Stimulated activated CD4-positive, alpha-beta T cell treated with anti-CD3 and anti-CD28 coated beads, Interleukin-4, amount 100 ng/mL, for 24 hours (primary cell): ENCODE measurements at places on chromosomes 1 and 21.

DNA sequence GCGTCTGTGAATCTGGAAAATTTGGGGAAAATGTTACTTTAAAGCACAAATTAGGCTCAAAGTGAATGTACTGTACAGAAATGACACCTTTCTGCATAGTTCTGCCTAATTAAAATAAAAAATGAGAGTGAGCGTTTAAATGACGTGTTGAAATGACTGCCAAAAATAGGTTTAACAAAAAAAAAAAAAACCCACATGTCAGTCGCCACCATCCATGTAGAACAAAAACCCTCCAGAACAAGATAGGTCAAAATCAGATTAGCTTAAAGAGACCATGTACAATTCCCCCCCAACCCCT is 745 bp downstream of the PARP1 start:
- no peak for DNase-seq

DNA sequence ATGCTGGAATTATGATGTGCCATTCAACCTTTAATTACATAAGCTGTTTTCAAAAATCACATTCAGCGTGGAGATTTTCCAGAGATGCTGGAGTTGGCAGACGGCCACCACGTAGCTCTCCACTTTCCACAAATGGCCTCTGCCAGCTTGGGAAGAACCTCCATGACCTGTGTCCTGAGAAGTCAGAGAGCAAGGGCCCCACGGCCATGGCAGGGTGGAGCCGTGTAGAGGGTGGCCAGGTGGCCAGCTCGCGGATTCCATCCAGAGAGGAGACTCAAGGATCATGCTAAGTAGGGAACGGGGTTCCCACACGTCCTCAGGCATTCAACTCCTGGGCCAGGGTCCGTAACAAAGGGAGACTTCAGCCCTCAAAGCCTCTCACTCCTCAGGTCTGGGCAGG is 1.3 kb upstream of the GALE start:
- no peak for DNase-seq

DNA sequence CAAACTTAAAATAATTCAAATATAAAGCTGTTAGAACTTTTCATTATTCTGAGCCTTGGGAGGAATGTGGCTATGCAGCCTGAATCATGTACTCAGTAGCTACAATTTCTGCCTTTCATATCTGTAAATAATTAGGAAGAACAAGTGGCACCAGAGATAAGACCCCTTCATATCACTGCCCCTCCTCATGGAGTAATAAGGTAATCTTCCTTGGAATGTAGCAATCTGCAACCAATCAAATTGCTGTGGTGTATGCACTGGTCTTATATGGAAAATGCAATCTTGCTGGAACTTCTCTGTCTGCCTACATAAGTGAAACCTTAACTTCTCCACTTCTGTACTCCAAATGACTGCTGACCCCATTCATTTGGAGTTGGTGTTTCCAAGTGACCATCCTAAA is 104.4 kb upstream of the VANGL1 start:
- DNase-seq: no peak

GRCh38 chr1:77316006-77316405 is 34.2 kb downstream of the AK5 start:
- no peak for DNase-seq

DNA sequence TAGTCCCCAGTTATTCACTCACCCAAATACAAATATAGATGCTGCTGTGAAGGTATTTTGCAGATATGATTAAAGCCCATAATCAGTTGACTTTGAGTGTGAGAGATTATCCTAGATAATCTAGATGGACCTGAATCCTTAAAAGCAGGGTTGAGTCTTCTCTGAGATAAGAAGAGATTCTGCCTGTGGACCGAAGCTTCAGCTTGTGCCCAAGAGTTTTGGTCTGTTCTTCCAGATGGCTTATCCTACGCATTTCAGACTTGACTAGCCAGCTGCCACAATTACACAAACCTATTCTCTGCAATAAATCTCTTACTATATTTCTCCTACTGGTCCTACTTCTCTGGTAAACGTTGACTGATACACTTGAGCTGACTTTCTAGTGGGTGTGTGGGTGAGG is 145.1 kb downstream of the KCNJ6 start:
- no peak for DNase-seq

DNA sequence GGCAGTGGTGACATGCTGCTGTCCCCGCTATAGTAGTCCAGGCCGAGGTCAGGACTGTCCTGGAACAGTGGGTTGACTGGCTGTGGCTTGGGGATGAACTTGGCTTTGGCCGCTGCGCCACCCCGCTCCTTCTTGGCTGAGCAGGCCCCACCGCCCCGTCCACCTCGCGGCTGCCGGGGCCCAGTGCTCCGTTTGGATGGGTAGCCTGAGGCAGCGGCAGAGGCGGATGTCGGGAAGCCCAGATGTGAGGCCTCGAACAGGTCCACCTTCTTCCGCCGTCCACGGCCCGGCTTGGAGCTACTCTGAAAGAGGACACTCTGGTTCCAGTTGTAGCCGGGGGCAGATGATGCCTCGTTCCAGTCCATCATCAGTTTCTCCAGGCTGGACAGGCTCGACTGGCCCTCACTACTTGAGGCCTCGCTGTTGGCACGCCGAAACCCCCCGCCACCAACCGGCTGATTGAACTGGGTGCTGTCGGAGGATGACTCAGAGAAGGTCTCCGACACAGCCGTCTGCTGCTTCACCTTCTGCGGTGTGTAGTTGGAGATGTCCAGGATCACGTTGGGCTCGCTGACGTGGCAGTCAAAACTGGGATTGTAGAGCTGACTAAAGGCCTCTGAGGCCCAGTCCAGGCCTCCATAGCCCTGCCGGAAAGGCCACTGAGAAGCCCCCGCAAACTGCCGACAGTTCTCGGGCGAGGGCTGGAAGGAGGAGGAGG is 55.6 kb downstream of the AHDC1 start:
- DNase-seq: no peak

GRCh38 chr1:204529371-204529895 is 13.2 kb downstream of the MDM4 start:
- no peak for DNase-seq

- no peak for DNase-seq
These were observed 13.8 kb upstream of the NPPB start for GRCh38 chr1:11872545-11872944.

- DNase-seq: no peak
These were observed 14.1 kb downstream of the ZNF697 start for GRCh38 chr1:119634016-119634415.

DNA sequence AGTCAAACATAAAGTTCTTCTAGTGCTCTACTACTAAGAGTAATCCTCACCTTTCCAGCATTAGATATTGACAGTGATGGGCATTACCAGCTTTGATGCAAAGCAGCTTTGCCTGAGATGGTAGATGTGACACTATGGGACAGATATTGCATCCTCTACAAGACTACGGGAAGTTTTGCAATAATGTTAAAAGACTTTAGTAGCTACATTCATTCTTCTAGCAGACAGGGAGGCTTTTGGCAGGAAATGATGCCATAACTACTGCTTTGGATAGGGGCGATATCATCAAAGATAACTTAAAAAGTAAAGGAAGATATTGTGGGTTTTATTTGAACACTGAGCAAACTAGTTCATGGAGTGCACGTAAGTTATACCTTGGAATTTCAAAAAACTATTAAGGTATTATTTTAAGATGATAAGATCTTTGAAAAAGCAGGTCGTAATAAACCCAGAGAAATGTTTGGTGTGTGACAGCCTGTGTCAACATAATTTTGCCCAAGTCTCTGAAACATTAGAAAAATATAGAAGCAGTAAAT is 368.3 kb upstream of the TMPRSS15 start:
- DNase-seq: no peak

DNA sequence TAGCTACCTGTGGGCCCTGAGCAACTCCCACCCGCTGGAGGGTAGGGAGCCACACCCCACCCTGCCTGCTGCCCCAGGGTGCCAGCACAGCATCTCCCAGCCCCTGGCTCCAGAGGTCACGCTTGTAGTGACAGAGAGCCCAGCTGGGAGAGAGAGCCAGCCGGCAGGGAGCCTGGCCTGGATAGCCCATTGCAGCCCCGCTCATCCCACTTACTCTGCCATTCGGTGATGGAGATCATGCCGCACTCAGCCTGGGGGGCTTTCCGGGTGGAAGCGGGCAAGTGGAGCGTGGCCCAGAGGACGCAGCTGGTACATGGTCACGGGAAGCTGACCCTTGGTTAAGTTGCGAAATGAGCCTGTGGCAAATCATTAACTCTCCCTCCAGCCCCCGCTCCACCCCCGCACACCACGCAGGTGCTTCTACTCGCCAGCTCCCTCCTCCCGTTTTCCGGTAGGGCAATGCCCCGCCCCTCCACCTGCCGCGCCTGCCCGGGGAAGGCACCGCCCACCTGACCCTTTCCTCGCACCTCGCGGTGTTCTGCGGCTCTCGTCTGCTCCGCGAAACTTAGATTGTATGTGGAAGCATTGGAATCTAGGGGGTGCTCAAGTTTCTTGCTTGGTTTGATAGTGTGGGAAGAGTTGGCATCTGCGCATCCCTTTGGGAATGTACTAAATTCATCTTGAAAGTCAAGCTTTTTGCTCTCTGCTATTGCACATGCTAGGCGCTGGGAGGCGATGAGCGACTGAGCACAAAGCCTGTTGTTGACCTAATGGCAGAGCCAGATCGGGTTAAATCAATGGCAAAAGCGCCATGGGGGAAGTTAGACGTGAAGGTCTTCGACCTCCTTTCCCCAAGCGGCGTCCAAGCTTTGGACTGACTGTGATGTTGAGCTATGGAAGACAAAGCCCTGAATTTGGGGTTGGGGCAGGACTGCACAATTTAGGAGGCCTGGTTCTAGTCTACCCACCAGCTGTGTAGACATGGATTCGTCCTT is at the start of gene GOLT1A:
Gene GOLT1A (minus strand): TSS at position 321 of the 995 bp plus-strand sequence. CDS start 82 bp downstream, at position 239.
- peak; percentile 32 for DNase-seq

- DNase-seq: peak; percentile 50
These were observed 1.4 kb downstream of the PMF1 start for GRCh38 chr1:156214024-156214748.

- DNase-seq: no peak
These were observed 284.6 kb upstream of the KAZN start for GRCh38 chr1:14313731-14314431.

DNA sequence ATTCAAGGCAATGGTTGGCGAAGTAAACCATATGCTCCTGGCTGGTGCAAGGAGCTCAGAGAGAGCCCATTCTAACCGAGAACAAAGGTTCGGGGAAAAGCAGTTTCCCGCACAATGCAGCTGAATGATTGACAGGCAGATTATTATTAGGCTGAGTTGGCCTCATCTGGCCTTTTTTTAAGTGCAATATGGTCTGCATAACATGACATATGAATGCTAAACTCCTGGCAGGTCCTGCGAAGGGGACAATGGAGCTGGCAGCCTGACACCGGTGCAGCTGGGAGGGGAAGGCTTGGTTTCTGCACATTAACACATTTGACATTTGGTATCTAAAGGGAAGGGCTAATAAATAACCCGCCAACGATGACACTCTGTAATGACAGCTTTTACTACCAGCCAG is 92.0 kb downstream of the MIS18A start:
- no peak for DNase-seq

DNA sequence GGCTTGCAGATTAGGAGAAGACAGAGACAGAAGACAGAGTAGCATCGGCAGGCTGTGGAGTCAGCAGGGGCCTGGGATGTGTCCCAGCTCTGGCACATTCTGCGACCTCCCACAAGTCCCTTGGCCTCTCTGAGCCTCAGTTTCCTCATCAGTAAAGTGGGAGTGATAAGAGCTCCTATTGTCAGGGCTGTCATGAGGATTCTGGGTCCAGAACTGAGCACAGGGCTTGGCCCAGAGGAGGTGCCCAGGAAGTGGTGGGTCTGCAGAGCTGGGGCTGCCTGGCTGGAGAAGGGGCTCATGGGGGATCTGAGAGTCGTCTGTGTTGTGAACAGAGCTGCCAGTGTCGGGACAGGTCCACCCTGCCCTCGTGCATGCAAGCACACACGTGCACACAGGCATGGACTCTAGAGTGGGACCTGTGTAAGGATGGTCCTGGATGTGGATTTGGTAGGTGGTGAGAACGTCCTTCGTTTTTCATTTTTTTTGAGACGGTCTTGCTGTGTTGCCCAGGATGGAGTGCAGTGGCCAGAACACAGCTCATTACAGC is 262.9 kb downstream of the PTPRU start:
- DNase-seq: no peak

DNA sequence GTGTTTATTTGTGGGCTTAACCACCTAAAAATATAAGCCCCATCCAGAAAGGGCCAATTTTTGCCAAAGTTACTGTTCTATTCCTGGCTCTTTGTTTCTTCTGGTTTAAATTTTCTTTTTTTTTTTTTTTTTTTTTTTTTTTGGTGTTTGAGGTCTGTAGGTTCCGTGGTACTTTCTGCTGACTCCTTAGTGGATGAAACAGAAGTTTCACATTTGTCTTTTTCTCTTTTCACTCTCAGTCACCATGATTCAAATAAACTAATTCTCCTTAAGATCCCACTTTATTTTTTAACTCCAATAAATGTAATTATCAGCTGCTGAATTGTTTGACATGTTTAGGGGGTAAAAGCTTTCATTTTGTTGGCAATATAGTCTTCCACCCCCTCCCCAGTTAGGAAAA is 322.3 kb downstream of the CHRM3 start:
- DNase-seq: no peak

- DNase-seq: no peak
These were observed 28.0 kb downstream of the TIAM1 start for GRCh38 chr21:31316072-31316471.

- DNase-seq: no peak
These were observed 1.6 kb downstream of the HES2 start for GRCh38 chr1:6417961-6418667.

GRCh38 chr1:187384504-187384903 is 555.8 kb downstream of the PLA2G4A start:
- DNase-seq: no peak

DNA sequence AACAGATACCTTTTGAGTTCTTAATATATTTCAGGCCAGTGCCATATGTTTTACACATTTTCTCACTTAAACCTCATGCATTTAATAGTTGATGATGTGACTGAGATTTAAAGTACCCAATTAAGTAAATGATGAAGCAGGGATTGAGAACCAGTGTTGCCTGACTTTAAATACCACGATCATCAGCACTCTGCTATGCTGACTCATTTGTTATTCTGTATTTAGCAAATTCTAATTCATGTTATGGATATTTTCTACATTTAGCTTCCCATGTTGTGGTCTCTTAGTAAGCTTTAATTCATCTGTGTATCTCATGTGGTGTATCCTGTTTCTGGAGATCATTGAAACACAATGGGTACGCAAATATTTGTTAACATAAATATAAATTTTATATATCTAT is 363.0 kb downstream of the PTBP2 start:
- DNase-seq: no peak

- DNase-seq: no peak
These were observed 51.2 kb downstream of the IL23R start for GRCh38 chr1:67217417-67217816.

DNA sequence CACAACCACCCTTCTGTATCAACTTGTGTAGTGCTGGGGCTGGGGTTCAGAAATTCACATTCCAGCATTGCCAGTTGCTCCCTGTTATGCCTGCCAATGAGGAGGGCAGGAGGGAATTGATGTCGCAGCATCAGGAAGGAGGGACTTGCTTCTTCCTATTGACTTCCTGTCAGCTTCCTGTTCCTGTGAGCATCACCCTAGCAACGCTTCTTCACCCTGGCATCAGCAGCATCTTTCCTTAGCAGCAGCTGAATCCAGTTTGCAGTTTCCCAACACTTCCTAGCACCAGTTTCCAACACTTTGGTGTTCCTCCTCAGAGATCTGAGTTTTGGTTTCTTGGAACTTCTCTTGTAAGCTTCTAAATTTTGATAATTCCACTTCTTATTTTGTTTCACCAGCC is 8.9 kb upstream of the TRIM62 start:
- DNase-seq: no peak

- DNase-seq: no peak
These were observed 42.1 kb upstream of the DMRTB1 start for GRCh38 chr1:53417074-53417511.

- no peak for DNase-seq
These were observed 1.2 kb downstream of the GTF2B start for GRCh38 chr1:88890131-88890530.
